ENCODE measurements at places on chromosomes 16 and 17.

DNA sequence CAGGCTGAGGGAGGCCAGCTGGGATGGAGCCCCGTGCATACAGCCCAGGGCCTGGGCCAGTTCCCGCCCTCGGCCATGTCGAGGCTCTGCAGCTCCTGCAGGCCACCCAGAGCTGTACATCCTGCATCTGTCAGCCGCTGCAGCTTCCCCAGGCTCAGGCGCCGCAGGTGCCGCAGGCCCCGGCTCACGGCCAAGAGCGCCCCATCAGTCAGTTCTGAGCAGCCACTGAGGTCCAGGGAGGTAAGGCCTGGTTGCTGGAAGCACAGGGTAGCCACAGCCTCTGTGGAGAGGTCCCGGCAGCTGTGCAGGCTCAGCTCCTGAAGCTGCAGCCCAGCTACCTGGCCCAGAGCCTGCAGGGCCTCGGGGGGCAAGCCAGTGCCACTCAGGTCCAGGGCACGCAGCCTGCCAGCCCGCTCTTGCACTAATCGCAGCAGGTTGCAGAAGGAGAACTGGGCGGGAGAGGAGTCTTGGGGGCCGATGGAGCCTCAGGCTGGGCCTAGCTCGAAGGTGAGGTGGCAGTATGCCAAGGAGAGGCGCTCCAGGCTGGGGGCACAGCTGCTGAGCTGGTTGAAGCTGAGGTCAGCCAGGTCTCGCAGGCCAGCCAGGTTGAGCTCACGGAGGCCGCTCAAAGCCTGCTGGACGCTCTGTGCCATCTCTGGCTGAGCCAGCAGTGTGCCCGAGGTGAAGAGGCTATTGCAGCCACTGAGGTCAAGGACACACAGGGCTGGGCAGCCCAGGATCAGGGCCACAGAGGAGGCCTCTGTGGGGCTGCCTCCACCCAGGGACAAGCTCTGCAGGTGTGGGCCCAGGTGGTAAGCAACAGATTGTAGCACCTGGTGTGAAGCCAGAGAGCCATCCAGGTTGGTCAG lies 11.4 kb downstream of the ELMO3 start:
- DNase-seq: peak; percentile 46

DNA sequence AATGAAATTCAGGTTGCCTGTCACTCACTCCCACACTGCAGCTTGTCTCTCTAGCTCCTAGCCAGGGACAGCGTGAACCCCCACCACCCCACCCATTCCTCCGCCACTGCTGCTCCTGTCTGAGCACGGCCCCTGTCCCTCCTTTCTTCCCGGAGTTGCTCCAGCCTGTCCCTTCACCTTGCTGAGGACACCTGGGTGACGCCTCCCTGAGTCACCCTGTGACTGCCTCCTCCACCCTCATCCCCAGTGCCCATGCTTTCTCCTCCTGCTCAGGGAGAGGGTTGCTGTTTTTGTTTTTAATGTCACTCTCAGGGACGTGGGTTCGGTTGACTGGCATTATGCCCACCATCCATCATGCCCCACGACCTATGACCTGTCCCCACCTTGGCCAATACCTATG lies 25.8 kb upstream of the NAT9 start:
- DNase-seq: no peak

GRCh38 chr16:24668481-24669061 lies 60.9 kb upstream of the TNRC6A start:
- DNase-seq: peak; percentile 45

DNA sequence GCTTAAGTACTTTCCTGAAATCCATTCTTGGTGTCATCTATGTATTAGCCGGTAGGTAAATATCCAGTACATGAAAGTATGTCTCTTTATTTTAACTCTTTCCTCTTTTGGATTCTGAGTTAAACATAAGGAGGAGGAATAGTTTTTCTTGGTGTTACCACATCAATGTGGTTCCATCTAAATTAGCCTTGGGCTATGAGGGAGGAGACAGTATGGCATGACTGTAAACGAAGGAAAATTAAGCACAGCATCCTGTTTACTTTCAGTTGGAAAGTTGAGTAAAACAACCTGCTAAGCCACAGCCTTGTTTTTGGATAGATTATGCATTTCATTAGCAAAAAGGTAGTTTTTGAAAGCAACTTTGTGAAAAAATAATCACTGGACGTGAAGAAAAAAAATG lies 693.0 kb upstream of the SOX9 start:
- DNase-seq: no peak

GRCh38 chr16:62240722-62241121 lies 204.5 kb upstream of the CDH8 start:
- DNase-seq: no peak

GRCh38 chr16:75224306-75225082 lies 5.7 kb downstream of the CTRB1 start:
- peak; percentile 38 for DNase-seq

Data from right cardiac atrium (tissue), 5 donors.